AG09319 (cell line): ENCODE measurements at places on chromosomes 5 and 9.

- DNase-seq = peak; percentile 73
Observed at GRCh38 chr9:113578882-113579282, 115.4 kb downstream of the RGS3 start.

DNA sequence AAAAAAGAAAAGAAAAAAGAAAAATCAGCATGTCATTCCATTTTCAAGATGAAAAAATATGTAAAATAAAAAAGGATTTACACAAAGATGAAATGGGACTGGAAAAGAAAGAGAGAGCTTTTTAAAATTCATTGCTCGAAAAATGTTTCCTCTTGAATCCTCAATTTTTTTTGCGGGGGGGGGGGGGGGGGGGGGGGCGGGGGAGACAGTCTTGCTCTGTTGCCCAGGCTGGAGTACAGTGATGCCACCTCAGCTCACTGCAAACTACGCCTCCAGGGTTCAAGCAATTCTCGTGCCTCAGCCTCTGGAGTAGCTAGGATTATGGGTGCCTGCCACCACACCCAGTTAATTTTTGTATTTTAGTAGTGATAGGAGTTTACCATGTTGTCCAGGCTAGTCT is 16.5 kb downstream of the PFDN1 start:
- DNase-seq = no peak

DNA sequence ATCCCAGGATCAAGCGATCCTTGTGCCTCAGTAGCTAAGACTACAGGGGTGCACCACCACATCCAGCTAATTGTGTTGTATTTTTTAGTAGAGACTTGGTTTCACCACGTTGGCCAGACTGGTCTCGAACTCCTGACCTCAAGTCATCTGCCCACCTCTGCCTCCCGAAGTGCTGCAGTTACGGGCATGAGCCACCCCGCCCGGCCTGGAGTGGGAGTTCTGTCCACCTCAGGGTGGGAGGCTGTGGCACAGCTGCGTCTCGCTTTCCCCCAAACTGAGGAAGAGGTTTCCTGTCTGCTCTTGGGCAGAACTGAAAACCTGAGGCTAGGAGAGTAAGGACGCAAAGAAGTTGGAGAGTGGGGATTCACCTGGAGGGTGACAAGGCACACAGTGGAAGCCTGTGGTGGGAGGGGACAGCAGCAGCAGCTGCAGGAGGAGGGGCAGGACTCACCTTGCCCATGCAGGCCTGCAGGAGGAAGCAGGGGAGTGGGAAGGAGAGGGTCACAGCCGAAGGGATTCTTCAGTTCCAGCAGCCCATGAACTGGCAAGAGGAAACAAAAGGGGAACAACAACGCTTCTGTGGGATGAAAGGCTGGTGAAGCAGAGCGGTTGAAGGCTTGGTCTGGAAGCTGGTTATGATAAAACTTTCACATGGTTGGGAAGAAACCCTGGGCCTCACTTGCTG is 181.4 kb downstream of the GAS1 start:
- DNase-seq = no peak

DNA sequence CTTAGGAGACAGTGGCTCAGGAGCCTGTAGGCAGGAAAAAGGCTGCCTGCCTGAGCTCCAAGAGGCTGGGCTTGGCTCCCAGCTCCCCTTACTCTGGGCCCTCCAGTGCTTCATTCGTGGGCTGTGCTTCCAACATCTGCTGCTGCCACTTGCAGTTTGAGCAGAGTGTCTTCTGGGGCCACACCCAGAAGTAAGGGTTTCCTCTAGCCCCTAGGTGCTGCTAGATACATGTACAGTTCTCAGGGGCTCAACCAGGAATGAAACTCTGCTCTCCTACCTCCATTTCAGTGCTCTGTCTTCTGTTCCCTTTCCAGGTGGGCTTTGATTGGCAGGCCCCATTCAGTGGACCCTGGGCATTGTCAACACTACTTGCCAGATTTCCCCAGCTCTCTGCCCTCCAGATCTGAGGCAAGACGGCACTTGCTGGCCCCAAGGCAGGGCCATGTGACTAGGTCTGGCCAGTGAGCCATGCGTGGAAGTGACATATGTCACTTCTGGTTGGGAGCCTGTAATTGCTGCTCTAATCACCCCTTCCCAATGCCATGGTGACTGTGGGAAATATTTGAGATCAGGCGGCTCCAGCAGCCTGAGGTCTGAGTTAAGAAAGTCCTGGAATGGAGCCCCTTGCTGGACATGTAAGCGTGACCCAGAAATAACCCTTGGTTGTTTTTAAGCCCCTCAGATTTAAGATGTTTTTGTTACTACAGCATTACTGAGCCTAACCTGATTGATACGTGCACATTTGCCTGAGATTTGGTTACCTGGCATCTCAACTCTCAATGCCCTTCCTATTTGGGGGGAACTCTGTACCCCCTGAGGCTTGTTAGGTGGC is 9.4 kb upstream of the BOD1 start:
- no peak for DNase-seq

GRCh38 chr9:74735761-74736160 is 152.0 kb downstream of the TRPM6 start:
- no peak for DNase-seq

DNA sequence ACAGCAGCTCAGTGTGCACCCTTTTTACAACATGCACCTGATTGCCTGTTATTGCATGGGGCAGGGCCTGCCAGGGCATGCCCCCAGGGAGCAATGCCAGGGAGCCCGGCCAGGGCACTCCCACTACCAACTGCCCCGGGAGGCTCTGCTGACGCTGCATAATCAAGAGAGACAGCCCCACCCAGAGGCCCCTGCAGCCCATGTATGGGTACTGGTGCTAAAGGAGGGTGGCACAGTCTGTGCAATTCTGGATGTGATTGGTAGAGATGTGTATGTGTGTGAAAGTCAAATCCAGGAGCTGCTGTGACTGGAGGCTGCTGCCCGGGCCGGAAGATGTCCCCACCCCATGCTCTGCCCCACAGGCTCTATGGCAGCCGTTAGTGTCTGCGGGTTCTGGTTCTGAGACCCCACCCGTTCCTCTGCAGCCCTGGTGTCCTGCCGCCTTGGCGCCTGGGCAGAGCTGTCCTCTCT is 3.9 kb upstream of the NEURL1B start:
- no peak for DNase-seq

DNA sequence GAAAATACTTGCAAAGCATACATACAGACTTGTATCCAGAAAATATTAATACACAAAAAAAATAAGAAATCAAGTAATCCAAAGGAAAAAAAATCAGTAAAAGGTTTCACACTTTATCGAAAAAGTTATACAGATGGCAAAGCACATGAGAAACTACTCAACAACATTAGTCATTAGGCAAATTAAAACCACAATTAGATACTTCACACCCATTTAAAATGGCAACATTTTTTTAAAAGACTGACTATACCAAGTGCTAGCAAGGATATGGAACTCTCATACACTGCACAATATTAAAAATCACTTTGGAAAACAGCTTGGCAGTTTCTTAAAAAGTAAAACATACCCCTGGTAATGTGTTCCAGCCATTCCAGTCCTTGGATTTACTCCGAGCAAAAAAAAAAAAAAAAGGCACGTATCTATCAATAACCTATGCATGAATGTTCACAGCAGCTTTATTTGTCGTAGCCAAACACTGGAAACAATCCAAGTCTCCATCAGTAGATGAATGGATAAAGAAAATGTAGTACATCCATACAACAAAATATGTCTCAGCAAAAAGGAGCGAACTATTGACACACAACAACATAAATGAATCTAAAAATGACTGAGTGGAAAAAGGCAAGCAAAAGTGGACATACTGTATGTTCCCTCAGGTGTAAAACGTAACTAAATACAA is 66.0 kb downstream of the GNAQ start:
- no peak for DNase-seq

- DNase-seq = peak; percentile 65
Observed at GRCh38 chr9:20558566-20559016, 63.7 kb downstream of the MLLT3 start.

DNA sequence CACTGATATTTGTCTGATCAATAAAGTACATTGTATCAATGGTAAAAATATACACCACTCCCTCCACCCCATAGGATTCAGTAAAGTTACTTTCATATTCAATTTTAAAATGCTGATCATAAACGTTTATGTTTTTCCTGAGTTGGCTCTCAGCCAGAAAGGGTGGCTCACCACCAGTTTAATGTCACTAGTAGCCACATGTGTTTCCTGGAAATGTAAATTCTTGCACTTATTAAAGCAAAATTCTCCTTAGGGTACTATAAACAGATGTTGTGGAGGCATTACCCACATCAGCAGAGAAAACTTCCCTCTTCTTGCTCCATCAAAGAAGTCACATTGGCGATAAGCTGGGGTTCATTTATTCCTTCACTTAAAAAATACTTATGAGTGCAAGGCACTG is 210.3 kb downstream of the SREK1 start:
- DNase-seq = no peak

DNA sequence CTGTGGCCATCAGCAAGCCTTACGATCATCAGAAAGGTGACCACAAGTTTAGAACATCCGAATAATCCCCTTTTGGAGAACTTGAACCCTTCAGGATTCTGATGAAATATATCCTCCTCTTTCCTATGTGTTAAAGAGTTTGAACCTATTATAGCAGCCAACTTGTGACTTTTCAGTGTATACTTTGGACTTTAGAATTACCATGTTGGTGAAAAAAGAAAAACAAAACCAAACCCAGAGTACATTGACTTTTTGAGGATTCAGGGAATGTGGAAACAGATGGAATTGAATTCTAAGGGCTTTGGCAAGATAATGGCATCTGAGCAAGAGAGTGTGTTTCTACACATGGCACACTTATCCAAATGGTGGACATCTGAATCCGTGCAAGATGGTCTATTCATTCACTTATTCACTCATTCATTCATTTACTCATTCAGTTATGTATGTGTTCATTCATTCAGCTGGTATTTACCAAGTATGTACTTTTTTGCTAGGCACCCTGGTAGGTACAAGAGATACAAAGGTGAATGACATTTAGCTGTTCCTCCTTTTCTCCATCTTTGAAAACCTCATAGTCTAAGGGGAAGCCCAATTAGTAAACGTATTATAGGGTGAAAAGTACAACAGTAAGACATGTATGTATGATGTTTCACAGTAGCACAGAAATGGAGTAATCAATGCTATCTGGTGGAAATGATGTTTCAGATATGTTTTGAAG is 91.8 kb downstream of the PRDM6 start:
- no peak for DNase-seq

GRCh38 chr9:91948101-91948596 is 1.9 kb downstream of the ROR2 start:
- no peak for DNase-seq

DNA sequence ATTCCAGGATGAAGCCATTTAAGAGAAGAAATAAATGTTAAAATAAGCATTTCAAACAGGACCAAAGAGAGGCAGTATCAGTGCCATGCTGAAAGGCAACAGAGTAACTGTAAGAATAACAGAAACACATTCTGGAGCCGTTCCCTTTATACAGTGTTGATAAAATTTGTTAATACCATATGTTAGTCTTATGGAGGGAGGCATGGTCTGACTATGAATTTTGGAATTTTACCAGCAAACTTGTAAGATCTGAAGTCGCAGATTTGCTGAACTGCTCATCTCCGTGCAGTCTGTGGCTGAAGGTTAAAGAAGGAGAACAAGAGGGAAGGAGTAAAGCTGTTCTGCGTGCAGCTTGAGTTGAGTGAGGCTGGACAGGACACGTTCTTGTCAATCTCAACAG is 508.4 kb downstream of the NFIB start:
- no peak for DNase-seq

GRCh38 chr9:88462191-88462590 is 72.8 kb upstream of the NXNL2 start:
- no peak for DNase-seq

DNA sequence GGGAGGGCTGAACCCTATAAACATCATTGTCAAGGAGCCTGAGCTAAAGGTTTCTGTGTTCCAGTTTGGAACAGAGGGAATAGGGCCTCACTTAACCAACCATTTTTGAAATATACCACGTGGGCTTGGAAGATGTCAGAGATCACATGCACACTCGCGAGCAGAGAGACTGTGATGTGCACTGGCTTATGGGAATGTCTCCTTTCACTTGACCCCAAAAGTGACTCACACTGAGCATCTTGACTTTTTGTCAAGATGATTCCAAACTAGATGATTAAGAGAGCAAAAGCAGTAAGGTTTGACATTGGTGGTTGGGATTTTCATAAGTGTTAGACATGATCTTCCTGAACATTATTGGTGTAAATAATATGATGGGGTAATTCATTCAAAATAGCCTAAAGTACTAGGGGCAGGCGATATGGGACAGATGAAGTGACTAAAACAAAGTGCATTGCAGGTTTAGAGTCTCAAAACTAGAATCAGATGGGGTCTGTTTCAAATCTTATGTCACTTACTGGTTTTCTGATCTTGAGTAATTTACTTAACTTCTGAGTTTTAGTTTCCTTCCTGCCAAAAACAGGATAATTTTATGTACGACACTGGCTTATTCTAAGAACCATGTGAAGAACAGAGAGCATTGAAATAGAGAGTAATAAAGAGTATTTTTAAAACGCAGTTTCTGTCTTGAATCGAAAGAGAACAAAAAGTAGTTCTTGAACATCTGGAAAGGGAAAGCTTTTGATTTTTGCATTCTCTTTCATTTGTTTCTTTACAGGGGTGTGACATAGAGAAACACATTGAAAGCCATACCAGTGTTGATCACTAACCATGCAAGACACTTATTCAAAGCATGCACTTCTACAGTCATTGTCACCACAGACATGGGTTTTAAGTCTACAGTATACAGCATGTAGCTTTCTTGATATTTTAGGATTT is 383.0 kb downstream of the DIRAS2 start:
- no peak for DNase-seq

DNA sequence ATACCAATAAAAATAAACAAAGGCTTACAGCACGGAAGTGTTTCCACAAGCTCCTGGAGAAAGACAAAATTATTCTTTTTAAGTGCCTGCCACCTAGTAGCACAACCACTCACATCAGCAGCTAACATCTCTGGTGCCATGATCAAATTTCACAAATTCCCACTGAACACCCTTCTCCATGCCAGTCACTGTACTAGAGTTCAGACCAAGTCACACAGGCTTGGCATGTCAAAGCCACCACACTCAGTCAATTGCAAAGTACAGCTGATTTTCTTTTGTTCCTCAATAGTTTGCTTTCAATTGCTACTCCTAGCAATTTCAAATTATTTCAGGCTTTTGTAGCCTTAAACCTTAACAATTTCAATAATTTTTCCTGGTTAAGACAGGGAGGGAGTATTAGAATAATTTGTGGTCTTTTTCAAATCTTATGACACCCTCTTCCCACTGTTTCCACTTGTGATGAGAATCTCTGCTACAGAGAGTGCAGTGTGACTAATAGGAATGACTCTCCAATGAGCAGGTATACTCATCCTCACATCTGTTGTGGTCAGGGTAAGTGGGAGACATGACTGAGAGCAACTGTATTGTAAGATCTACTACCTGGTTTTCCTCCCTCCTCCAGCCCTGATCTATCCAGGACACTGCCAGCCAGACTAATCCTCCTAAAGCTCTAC is 46.2 kb downstream of the RNF145 start:
- no peak for DNase-seq

- DNase-seq = no peak
Observed at GRCh38 chr5:158165647-158166046, 306.7 kb upstream of the CLINT1 start.

- DNase-seq = no peak
Observed at GRCh38 chr9:105328296-105328695, 83.8 kb downstream of the SLC44A1 start.
